ENCODE measurements at places on chromosomes 16 and 17. TPM values are rescaled to one million over a fixed set of nuclear protein-coding genes. Genes with fewer than 3 reads are reported as not detected.

The GINS3 gene
- total RNA-seq = 24.2 TPM

The SUZ12 gene
- 18.9 TPM for total RNA-seq

The FZD2 gene
- 26.6 TPM for total RNA-seq

The MEAK7 gene
- total RNA-seq = 57.6 TPM

The FOXL1 gene
- 1.2 TPM for total RNA-seq

The KRT23 gene
- 0.19 TPM for total RNA-seq

The HS3ST2 gene
- total RNA-seq = not detected

The FBF1 gene
- 8.0 TPM for total RNA-seq

The GRIN2A gene
- total RNA-seq = 0.02 TPM

The C16orf89 gene
- total RNA-seq = not detected

Measured in A549 treated with GW870086 at 1 μM for 4 hours (cell line).